ENCODE measurements at places on chromosomes 11 and 22. TPM values are rescaled to one million over a fixed set of nuclear protein-coding genes. Genes with fewer than 3 reads are reported as not detected.

Gene APOL3
- 47.3 TPM for total RNA-seq

Gene TNNI2
- total RNA-seq: not detected

Gene OR52A5
- not detected for total RNA-seq

Gene PKDREJ
- total RNA-seq: not detected

Gene TENM4
- 11.9 TPM for total RNA-seq

Gene TESMIN
- not detected for total RNA-seq

Gene LMO1
- total RNA-seq: not detected

Gene RIC3
- 5.3 TPM for total RNA-seq

Gene ZP1
- not detected for total RNA-seq

Gene PARVG
- total RNA-seq: 19.9 TPM

Gene C11orf91
- total RNA-seq: not detected

DNA sequence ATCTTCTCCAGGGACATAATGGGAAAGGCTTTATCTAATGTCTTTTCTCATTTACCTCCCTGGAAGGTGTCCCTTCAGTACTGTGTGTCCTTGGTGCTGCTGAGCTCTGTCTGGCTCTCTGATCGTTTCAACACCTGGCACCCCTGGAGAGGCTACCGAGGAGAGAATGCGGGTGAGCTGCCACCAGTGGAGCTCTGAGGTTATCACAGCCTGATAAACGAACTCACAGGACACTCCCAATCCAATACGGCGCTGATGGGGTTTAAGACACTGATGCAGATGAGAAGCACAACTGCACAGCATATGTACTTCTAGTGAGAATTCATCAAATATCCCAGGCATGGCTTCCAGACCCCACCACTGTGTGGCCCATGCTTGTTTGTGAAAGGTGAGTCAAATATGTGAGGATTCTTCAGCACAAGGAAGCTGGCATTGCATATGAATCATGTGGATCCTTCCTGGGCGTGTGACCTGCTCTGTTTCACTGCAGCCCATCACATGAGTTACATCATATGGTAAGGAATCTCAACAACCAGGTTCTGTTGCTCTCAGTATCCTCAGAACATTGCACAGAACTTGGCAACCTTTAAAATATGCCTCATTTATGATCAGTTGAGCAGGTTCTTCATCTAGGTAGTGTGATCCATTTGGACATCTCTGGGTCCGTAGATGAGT is 34.8 kb upstream of the VWA5A start:
- no peak for DNase-seq
- no peaks in the 10 kb centered on the region for H3K36me3 ChIP-seq
- no peaks in the 10 kb centered on the region for H3K27me3 ChIP-seq
- H3K4me1 ChIP-seq: no peaks in the 10 kb centered on the region
- no peak overlapping the region for H3K27ac ChIP-seq

GRCh38 chr22:46070215-46070802 is 80.0 kb upstream of the PPARA start:
- peak; percentile 87 for DNase-seq
- peaks cover 41% of the 10 kb centered on the region for H3K4me1 ChIP-seq
- H3K27me3 ChIP-seq: no peaks in the 10 kb centered on the region

DNA sequence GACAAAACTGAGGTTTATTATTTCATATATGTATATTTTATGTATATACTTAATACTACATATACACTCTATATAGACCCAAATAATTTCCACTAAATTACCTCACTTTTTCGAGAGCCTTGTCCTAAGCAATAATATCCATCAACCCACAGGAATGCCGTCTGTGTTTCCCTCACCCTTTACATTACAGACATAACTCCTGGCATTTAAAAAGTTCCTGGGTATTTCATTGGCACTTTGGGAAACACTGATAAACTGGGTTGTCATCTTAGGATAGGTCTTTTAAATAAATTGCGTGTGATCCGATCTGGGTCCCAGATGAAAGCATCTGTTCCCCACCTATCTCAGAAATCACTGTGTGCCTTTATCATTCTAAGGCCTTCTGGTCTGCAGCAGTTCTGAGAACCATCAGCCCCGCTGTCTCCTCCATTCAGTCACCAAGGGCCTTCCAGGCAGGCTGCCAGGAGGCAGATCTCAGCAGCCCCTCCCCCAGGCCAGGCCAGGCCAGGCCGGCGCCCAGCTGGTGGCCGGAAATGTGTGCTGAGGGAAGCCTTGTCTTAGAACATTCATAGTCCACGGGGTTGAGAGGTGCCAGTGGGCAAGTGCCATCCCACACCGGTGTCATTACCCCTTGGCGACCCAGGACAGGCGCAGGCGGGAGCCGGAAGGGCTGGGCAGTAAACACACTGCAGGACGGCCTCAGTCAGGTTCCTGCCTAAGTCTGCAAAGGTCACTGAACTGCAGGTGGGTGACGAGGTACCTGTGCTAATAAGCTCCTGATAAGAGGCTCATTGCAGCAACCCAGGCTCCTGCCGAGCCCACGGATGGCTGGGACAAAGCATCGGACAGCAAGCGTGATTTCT is 3.3 kb downstream of the FGF19 start:
- H3K27ac ChIP-seq: no peak overlapping the region
- peaks cover 16% of the 10 kb centered on the region for H3K27me3 ChIP-seq

DNA sequence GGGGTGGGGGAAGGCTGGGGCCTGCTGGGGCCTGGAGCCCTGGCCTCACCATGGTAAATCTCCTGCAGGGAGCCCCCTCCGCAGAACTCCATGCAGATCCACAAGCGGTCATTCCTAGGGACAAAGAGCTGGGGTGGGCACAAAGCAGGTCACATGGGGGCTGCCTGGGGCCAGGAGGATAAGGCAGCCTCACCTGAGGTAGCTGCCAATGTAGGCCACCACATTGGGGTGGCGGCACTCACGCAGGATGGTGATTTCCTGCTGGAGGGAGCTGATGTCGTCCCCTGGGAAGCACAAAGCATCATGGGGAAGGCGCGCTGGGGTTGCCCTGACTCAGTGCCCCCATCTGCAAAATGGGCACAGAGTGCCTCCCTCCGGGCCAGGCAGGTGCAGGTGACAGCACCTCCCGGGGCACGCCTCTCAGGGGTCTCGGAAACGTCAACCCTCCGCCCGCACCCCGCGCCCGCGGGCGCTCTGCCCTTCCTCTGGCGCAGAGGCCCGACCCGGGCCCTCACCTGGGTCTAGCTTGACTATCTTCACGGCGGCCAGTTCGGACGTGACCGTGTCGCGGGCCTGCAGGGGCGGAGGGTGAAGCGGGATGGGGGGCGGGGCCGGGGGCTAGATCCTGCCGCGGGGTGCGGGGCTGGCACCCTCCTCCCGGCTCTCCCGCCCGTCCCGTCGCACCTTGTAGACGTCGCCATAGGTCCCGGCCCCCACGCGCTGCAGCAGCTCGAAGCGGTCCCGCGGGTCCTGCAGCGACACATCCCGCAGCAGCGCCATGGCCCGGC is 450 bp downstream of the MAP4K2 start:
- DNase-seq: no peak
- no peaks in the 10 kb centered on the region for H3K27me3 ChIP-seq
- peaks cover 28% of the 10 kb centered on the region for H3K36me3 ChIP-seq
- peak overlapping the region; percentile 76 for H3K27ac ChIP-seq
- peaks cover 18% of the 10 kb centered on the region for H3K4me1 ChIP-seq

DNA sequence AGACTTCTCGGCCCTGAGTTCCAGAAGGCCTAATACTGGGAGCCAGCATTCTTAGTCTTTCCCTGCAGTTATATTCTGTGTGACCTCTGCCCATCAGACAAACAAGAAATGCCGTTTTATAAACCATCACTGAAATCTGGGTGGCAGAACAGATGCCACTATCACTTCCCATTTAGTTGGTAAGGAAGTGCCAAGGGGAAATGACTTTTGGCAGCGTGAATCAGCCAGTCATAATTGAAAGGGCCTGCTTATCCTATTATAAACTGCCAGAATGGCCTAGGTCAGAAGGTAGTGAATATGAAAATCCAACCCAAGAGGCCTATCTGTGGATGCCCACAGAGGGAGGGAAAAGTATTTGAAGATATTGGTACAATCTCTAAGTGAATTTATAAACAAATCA is 646.8 kb upstream of the CCDC90B start:
- no peaks in the 10 kb centered on the region for H3K36me3 ChIP-seq
- H3K4me3 ChIP-seq: no peak overlapping the region
- H3K27ac ChIP-seq: no peak overlapping the region
- H3K27me3 ChIP-seq: no peaks in the 10 kb centered on the region
- no peak for DNase-seq

DNA sequence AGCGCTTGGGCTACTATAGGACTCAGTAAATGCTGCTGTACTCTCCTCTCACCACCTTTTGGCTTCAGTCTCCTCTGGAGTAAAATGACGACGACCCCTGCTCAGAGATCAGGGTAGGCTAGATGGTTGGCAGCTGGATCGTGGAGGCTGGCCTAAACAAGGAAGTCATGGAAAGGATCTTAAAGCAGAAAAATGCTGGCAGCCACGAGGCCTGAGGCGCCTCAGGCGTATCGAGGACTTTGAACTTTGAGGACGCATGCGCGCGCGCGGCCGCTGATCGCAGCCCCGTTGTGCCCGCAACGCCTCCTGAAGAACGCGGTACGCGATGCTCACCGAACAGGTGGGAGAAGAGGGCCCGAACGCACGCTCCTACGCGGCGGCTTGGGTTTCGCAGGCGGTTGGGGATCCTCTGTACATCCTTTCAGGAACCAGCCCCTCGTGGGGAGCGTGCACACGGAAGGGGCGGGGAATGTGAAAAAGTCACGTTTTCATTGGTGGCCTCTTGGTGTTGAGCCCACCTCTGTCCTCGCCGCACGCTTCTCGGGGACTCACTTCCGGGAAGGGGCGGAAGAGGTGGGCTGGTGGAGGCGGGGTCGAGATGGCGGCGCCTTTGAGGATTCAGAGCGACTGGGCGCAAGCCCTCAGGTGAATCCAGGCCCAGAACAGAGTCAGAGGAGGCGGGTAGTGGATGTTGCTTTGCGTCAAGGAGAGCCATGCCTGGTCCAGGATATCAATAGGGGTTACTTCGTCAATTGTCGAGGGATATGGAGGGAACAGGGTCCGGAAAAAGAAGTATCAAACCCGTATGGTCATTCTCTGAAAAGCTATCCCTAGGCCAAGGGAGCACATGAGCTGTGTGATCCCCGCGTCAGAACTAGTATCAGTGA is at the start of the genes COA4 and PAAF1:
COA4 (minus strand) TSS at position 423 of the 887 bp plus-strand sequence. CDS start 3,468 bp downstream, outside the sequence.
PAAF1 (plus strand) TSS at position 576 of the 887 bp plus-strand sequence; CDS start at position 599, 23 bp downstream.
- H3K4me1 ChIP-seq: peaks cover 15% of the 10 kb centered on the region
- peaks cover 25% of the 10 kb centered on the region for H3K36me3 ChIP-seq
- H3K4me3 ChIP-seq: peak within 1 kb of the TSS; percentile 86
- H3K27me3 ChIP-seq: no peaks in the 10 kb centered on the region

DNA sequence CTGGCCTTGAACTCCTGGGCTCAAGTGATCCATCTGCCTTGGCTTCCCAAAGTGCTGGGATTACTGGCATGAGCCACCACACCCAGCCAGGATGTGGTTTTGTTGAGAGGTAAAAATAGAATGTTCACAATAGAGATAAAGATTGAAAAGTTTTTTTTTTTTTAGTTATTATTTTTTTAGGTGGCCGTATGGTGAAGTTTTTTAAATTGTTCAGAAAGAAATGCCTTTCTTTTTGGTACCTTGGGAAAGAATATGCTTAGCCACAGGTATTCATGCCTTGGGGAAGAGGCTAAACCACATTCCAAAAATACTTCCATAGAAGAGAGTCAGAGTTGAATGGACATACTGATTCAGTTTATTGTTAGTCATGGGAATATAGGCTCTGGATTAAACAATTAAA is 143.4 kb downstream of the C11orf91 start:
- H3K4me1 ChIP-seq: no peaks in the 10 kb centered on the region
- H3K27me3 ChIP-seq: no peaks in the 10 kb centered on the region

- peak; percentile 80 for DNase-seq
- no peak overlapping the region for H3K27ac ChIP-seq
- H3K4me1 ChIP-seq: no peaks in the 10 kb centered on the region
- no peak overlapping the region for H3K4me3 ChIP-seq
- H3K36me3 ChIP-seq: no peaks in the 10 kb centered on the region
- no peaks in the 10 kb centered on the region for H3K27me3 ChIP-seq
Measured at GRCh38 chr11:125404811-125405790, 91.0 kb downstream of the FEZ1 start.

GRCh38 chr11:33598426-33599069 is 102.1 kb downstream of the C11orf91 start:
- H3K4me1 ChIP-seq: no peaks in the 10 kb centered on the region
- H3K27ac ChIP-seq: no peak overlapping the region
- DNase-seq: no peak
- no peak overlapping the region for H3K4me3 ChIP-seq
- H3K27me3 ChIP-seq: no peaks in the 10 kb centered on the region

- DNase-seq: no peak
- H3K36me3 ChIP-seq: no peaks in the 10 kb centered on the region
- H3K4me1 ChIP-seq: peaks cover 7% of the 10 kb centered on the region
- no peaks in the 10 kb centered on the region for H3K27me3 ChIP-seq
Measured at GRCh38 chr11:16814410-16815046, 76.1 kb downstream of the C11orf58 start.

- H3K27ac ChIP-seq: no peak overlapping the region
- DNase-seq: no peak
- H3K4me3 ChIP-seq: no peak overlapping the region
Measured at GRCh38 chr11:86787656-86788055, 12.7 kb upstream of the PRSS23 start.

GRCh38 chr11:34987617-34988016 is 71.2 kb downstream of the PDHX start:
- DNase-seq: no peak
- H3K27ac ChIP-seq: no peak overlapping the region
- no peak overlapping the region for H3K4me3 ChIP-seq
- H3K4me1 ChIP-seq: no peaks in the 10 kb centered on the region

- peak overlapping the region; percentile 72 for H3K27ac ChIP-seq
- peaks cover 4% of the 10 kb centered on the region for H3K36me3 ChIP-seq
- peak; percentile 84 for DNase-seq
- peaks cover 21% of the 10 kb centered on the region for H3K4me1 ChIP-seq
Measured at GRCh38 chr11:69131644-69132300, 24.0 kb upstream of the SMIM38 start.

GRCh38 chr11:127052404-127052803 is 51.8 kb upstream of the KIRREL3 start:
- no peak for DNase-seq
- no peaks in the 10 kb centered on the region for H3K27me3 ChIP-seq
- H3K27ac ChIP-seq: no peak overlapping the region
- no peaks in the 10 kb centered on the region for H3K4me1 ChIP-seq

GRCh38 chr11:3147257-3147619 is 17.9 kb downstream of the OSBPL5 start:
- H3K27me3 ChIP-seq: no peaks in the 10 kb centered on the region
- peaks cover 2% of the 10 kb centered on the region for H3K36me3 ChIP-seq
- H3K4me1 ChIP-seq: peaks cover 26% of the 10 kb centered on the region
- DNase-seq: peak; percentile 85
- H3K27ac ChIP-seq: peak overlapping the region; percentile 82

GRCh38 chr11:12253843-12254281 is 123.5 kb upstream of the PARVA start:
- no peak overlapping the region for H3K4me3 ChIP-seq
- peak overlapping the region; percentile 31 for H3K27ac ChIP-seq
- H3K27me3 ChIP-seq: no peaks in the 10 kb centered on the region
- H3K4me1 ChIP-seq: peaks cover 9% of the 10 kb centered on the region
- H3K36me3 ChIP-seq: peaks cover 97% of the 10 kb centered on the region
